ENCODE measurements at places on chromosomes 4 and X. TPM values are rescaled to one million over a fixed set of nuclear protein-coding genes. Genes with fewer than 3 reads are reported as not detected.

- DNase-seq: no peak
Measured at GRCh38 chr4:128796934-128797333, 12.6 kb upstream of the JADE1 start.

DNA sequence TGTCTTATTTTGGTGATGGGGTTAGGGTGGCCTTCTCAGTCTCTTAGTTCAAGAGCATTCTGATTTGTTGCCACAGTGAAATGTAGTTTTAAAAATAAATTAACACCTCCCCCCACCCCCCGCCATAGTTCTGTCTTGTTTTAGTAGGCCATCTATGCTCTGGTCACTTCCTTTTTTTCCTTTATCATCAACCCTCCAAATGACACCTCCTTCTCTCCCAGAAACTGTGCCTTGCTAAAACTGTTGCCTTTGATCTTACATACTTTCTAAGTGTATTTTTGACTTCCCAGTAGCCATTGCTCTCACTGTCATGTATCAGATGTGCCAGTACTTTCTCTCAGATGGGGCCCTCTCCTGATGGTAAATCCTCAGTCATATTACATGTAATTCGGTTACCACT, 14.5 kb upstream of the NDUFC1 start:
- no peak for DNase-seq

- no peak for DNase-seq
Measured at GRCh38 chrX:87813566-87813965, 296.0 kb downstream of the KLHL4 start.

GRCh38 chrX:150324919-150325318, 38.2 kb upstream of the MAMLD1 start:
- DNase-seq: no peak

The AR gene
- total RNA-seq: 12.1 TPM

The RAB9A gene
- total RNA-seq: 15.9 TPM

The KCNE5 gene
- 0.37 TPM for total RNA-seq

All from HFFc6 (cell line).